ENCODE measurements at places on chromosomes 11 and 22. TPM values are rescaled to one million over a fixed set of nuclear protein-coding genes. Genes with fewer than 3 reads are reported as not detected.

Gene CECR2
- 21.7 TPM for polyA plus RNA-seq

Gene PGM2L1
- polyA plus RNA-seq = 2.6 TPM

Gene APOA5
- polyA plus RNA-seq = not detected

Gene GSTT2B
- polyA plus RNA-seq = 13.7 TPM

Gene MMP8
- 0.06 TPM for polyA plus RNA-seq

Gene OVCH2
- 3.4 TPM for polyA plus RNA-seq

Gene PLAAT5
- 0.48 TPM for polyA plus RNA-seq

Gene SYCE3
- polyA plus RNA-seq = not detected

Gene PLA2G3
- polyA plus RNA-seq = 0.16 TPM

Gene TMEM86A
- 8.8 TPM for polyA plus RNA-seq

Gene GAS2
- 11.1 TPM for polyA plus RNA-seq

- no peak for DNase-seq
Measured at GRCh38 chr11:75351791-75352587, 528 bp upstream of the ARRB1 start.

DNA sequence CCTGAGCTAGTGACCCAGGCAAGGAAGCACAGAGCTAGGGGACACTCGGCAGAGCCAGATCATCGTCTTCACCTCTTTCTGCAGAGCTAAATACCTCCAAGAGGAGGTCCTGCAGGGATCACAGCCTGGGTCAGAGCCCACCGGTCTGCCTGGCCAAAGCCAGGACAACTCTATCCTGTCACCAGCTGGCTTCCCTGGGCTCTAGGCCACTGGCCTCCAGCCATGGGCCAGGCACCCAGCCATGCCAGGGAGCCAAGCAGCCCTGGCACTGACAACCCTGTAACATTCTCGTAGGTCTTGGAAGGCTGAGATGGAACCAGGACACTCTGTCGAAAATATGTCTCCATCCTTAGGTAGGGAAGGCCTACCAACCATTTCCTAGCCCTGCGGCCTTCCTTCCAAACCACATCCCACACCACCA is 270.1 kb downstream of the BUD13 start:
- DNase-seq = no peak

DNA sequence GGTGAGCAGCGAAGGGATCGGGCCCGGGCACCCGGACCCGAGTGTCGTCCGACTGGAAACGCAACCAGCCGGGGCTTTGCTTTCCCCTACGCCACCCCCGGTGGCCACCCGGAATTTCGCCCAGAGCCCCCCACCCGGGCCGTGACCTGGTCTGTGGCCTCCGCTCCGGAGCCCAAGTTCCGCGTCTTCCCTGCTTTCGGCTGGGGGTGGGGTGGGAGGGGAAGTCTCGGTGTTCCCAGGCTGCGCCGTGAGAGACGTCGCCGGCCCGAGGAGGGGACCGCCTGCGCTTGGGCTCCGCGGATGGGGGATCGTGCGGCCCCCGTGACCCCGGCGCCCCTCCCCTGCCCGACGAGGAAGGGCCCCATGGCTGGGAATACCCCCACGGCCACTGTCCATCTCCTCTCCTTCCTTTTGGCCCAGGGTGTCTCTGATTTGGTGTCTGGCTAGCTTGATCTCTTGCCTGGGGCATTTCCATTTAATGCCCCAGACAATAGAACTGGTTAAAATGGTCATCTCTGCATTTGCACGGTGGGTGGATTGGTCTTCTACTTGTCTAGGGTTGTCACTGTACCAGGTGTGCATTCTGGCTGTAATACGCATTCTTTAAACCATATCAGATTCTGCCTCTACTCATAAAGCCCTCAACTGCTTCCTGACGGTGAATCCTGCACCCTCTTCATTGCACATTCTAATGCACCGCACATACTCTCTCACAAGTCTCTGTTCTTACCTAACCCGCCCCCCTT is 789 bp downstream of the SIK2 start:
- DNase-seq = peak; percentile 37

GRCh38 chr11:75118577-75118976 is 21.9 kb upstream of the OR2AT4 start:
- DNase-seq = no peak

- DNase-seq = no peak
Measured at GRCh38 chr11:105230586-105230985, 91.0 kb upstream of the CARD18 start.

DNA sequence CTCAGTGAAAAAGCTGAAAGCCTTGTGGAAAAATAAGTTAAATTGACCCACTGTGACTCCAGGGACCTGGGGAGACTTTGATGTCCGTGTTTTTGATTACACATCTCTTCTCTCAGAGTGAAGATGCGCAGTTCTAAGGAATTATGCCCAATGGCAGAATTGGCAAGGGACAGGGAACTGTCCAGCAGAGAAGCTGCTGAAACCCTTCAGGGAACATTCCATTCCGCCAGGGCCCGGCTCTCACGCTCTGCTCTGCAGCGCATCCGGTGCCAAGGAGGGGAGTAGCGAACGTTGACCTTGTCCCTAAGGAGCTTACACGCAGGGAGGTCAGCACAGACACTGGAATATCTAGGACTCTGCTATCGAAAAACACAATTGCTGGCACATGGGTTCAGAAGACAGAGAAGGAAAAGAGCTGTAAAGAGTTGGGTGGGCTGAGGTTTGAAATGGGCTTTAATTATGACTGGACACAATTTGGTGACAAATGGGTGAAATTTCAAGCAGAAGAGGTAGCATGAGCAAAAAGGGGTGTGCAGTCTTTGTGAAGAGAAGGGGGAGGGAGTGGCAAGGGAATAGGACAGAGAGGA is 64.5 kb upstream of the B3GAT1 start:
- peak; percentile 73 for DNase-seq

GRCh38 chr22:50473088-50473487 is 1.7 kb downstream of the SBF1 start:
- DNase-seq = no peak

- DNase-seq = peak; percentile 70
Measured at GRCh38 chr11:59753650-59754493, 1.3 kb upstream of the STX3 start.

DNA sequence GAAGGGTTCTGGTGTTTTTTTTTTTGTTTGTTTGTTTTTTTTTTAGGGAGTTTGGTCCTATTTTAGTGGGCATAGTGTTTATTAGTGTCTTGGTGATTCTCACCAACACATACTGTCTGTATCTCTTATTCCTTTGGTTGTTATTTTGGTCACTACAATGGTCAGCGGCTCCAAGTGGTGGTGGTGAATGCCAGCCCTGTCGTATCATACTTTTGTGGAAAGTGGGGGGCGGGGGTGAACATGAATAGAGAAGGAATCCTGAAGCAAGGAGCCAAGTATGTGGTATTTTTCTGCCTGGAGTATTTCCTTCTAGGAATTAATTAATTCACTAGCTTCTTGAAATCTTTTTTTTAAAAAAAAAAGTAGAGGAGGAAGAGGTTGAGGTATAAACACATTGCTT is 79.6 kb downstream of the GRK3 start:
- DNase-seq = no peak

DNA sequence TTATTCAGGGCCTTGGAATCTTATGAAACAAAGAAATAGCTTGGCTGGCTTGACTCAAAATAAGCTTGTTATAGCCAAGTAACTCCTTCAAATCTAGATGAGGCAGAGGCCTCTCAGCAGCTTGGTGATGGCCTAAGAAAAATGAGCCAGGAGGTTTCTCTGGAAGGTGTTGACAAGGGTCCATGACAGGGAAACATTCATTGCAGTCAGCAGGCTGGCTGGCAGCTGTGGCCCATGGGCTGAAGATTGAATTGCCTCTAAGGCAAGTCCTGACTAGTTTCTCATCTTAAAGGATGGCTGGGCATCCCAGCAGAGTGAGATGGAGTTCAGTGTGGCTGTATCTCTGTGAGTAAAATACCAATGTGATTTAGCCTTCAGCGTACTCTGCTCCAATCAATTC is 441.0 kb downstream of the NELL1 start:
- no peak for DNase-seq

- DNase-seq = no peak
Measured at GRCh38 chr11:20205807-20206206, 45.5 kb upstream of the DBX1 start.

GRCh38 chr22:43440104-43440387 is 28.2 kb downstream of the MPPED1 start:
- DNase-seq = no peak

GRCh38 chr22:43862074-43862881 is at the start of gene SULT4A1:
Gene SULT4A1, minus strand, starts transcription at chr22:43862513. Its CDS starts 131 bp downstream, at chr22:43862382.
- DNase-seq = peak; percentile 33

DNA sequence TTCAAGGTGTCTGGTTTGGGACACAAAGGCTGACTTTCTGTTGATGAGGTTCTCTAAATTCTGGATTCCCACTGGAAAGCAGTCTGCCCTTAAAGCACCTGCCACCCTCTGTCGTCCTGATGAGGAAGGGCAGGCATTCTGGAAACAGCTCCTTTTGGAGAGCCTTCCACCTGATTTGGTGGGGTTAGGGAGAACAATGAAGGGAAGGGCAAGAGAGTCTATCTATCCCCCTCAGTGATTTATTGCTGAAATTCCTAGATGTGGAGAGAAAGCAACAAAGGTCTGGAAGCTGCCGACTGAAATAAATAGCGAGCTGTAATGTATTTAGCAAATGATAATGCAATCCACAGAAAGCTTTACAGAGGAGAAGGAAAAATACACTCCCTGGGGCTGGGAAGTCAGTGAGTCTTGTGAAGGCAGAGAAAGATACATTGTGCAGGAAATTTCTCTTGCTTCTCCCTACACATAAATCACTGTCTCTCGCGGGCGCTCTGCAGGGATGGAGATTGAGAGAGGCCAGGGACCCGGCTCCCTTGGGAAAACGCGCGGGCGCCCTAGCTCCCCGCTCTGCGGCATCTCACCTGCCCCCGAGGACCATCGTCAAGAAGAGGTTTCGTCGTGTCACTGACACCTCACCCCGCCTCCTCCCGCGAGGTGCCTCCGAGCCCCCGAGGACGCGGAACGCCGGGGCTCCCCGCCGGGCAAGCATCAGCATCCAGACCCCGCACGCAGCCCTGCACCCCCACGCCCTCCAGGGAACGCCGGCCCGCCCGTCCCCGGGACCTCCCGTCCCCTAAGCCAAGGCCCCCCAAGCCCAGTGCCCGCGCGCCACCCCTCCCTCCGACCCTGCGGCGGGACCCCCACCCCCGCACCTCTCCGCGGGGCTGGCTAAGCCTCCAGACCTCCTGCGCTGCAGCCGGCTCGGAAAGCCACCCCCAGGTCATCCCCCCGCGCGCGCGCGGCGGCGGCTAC is 673 bp downstream of the CDON start:
- no peak for DNase-seq

DNA sequence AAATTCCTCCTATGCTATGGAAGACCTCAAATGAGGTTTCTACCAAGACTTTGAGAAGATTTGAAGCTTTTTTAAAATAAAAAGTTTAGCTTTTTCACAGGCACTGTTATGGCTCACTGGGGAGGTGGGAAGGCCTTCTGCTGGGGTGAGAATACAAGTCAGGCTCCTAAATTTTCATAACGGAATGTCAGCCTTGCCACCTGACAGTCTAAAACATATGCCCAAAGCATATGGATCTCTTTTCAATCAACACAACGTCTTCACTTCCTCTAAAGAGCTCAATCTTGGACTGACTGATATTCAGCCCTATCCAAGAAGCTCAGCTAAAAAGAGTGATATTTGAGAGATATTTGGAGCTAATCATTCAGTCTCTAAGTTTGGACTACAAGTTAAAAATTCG is 57.1 kb upstream of the LIN7C start:
- no peak for DNase-seq

GRCh38 chr11:72361321-72361720 is 73.0 kb downstream of the CLPB start:
- no peak for DNase-seq

- peak; percentile 57 for DNase-seq
Measured at GRCh38 chr22:21014726-21015465, at the start of gene P2RX6. Gene P2RX6, plus strand, starts transcription at chr22:21015165. Its CDS starts 10 bp downstream, at chr22:21015175.

DNA sequence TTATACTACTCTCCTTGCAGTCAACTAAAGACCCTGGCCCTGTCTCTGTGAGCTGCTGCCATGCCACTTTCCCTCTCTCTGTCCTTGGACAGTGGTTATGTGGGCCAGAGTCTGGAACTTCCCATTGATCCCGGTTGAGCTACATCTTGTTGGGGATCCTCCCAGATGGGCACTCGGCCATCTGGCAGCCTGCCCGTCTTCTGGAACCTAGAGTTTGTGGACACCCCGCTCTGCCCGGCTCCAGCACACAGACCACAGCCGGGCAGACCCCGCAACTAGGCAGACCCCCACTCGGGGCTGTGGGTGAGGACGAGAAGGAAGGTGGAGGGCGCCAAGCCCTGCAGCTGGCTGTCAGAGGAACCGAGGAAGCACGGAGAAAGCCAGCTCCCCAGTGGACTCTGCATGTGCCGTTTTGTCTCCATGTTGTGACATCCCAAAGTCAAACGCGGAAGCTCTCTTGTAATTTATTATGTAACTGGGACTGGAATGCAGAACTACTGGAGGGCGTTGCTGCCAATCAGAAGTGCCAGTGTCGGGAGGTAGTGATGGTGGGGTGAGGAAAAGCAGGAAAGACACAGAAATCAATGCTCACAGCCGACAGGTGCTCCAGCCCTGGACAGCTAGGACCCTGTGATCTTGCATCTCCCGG is 207.7 kb downstream of the CEP164 start:
- DNase-seq = no peak

DNA sequence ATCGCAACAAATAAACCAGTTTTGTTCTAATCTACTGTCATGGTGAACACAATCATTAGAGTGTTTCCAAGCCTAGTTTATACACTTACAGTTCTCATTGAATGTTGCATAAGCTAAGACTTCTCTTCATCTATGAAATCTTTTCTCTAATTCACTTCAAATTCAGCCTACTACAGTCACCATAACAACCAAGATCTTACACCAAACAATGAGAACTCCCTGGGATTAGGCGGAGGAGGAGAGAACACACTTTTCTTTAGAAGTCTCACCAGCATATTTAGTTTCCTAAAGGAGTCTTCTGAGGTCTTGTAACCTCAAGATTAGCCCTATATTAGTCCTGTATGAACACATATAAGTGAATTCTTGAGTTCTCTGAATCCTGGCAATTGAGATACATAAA is 1889.7 kb downstream of the LRRC4C start:
- no peak for DNase-seq

GRCh38 chr11:10514709-10515108 is 26.3 kb downstream of the RNF141 start:
- no peak for DNase-seq

GRCh38 chr11:73585834-73586575 is 11.9 kb downstream of the FAM168A start:
- DNase-seq = no peak

GRCh38 chr11:68582416-68583040 is 101.8 kb upstream of the GAL start:
- DNase-seq = no peak

DNA sequence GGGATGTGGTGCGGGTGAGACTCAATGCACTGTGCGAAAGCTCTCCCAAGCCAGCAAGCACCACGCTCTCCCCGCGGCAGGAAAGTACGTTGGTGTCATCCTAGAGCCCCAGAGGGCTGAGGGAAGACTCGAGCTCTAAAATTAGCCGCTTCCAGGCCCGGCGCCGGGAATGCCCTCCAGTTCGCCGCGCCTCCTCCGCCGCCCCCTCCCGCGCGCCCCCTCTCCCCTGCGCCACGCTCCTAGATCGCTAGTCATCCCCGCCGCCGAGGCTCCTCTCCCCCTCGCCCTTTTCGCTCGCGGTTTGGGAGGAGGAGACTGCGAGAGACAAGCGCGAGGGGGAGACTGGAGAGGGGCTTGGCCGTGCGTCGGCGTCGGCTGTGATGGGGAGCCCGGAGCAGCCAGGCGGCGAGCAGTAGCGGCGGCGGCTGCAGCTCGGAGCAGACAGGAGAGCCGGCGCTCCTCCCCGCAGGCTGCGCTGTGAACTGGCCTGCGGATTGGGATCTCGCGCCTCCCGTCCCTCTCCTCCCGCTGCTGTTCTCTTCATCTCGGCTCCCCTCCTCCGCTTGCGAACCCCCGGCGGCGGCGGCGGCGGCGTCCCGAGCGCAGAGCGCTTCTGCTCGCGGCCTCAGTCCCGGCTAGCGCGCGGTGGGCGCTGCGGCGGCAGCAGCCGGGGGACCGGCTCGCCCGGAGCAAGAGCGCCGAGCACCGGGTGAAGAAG is at the start of gene FAT3:
FAT3 (plus strand) TSS at position 412 of the 718 bp plus-strand sequence. CDS start 127,295 bp downstream, outside the sequence.
- DNase-seq = peak; percentile 82
